ENCODE measurements at places on chromosomes 2 and 18.

- ATAC-seq: no peak
Measured at GRCh38 chr18:8627107-8627472, 17.9 kb downstream of the RAB12 start.

GRCh38 chr2:231666171-231667095 is 41.9 kb upstream of the PTMA start:
- peak; percentile 78 for ATAC-seq

DNA sequence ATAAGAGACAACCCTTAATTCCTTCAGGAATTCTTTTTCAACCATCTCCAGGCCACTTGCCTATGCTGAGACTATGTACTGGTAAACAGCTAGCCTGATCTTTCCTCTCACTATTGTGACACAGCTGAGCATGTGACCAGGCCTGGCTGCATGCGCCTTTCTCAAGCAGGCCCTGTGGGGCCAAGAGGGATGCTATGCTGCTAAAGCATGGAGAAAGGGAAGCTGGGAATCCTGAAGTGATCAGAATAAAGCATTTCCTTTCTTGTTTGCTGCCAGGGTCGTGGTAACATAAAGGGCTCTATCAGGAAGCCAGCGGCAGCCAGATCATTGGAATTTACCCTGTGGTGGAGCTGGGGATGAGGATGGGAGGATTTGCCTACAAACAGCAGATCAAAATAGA is 29.8 kb upstream of the LCLAT1 start:
- ATAC-seq: peak; percentile 61

- peak; percentile 96 for ATAC-seq
Measured at GRCh38 chr2:29528891-29529520, 392.4 kb downstream of the ALK start.

DNA sequence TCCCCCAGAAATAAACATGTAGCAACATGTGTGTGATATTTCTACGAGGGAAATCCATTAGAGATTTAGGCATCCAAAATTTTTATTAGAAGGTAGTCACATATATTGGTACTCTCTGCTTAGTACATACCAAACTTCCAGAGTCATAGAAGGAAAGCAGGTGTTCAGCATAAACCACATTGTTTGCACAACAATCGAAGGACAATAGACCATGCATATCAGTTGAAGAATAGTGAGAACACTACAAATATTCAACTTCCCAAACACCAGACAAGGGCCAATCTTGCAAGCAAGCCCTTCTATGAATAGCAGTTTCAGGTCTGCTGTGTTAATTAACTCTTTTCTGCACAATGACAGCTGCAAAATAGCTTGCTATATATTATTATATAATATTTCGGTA is 702.2 kb downstream of the ERBB4 start:
- no peak for ATAC-seq

GRCh38 chr2:32825291-32825712 is 121.5 kb upstream of the LTBP1 start:
- ATAC-seq: peak; percentile 35

Measured in motor neuron (in vitro differentiated cells).